ENCODE measurements at places on chromosomes 6 and 20. TPM values are rescaled to one million over a fixed set of nuclear protein-coding genes. Genes with fewer than 3 reads are reported as not detected.

- no peak for DNase-seq
These were observed 905 bp downstream of the PPARD start for GRCh38 chr6:35343092-35343834.

DNA sequence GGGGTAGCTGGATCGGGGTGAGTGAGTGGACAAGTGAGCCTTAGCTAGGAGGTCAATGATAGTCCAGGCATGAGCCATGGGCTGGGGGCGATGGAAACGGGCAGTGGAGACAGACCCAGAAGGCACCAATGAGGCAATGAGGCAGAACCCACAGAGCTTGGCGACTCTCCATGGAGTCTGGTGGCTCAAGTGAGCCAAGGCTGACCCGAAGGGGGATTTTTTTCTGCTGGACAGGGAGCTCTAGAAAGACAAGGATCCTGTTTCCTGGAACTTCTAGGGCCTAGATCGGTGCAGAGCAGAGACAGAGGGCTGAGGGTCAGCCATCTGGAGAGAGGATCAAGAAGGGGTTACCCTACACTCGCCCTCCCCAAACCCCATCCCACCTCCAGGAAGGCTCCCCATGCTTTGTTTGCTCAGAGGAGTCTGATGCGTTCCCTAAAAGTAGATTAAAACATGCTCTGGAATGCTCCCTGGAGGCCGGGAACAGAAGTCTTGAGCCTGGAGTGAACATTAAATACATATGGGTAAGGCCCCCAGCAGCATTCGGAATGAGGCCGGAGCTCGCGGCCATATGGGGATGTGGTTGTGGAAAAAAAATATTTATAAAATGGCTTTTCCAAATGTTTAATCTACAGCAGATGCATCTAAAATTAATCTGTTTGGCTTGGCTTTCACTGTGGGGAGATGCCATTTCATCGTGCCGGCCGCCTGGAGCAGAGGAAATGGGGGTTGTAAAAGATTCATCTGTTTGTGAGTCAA is 237.8 kb upstream of the PMEPA1 start:
- DNase-seq = no peak

- DNase-seq = no peak
These were observed 215.2 kb downstream of the GRIK2 start for GRCh38 chr6:101608703-101609102.

DNA sequence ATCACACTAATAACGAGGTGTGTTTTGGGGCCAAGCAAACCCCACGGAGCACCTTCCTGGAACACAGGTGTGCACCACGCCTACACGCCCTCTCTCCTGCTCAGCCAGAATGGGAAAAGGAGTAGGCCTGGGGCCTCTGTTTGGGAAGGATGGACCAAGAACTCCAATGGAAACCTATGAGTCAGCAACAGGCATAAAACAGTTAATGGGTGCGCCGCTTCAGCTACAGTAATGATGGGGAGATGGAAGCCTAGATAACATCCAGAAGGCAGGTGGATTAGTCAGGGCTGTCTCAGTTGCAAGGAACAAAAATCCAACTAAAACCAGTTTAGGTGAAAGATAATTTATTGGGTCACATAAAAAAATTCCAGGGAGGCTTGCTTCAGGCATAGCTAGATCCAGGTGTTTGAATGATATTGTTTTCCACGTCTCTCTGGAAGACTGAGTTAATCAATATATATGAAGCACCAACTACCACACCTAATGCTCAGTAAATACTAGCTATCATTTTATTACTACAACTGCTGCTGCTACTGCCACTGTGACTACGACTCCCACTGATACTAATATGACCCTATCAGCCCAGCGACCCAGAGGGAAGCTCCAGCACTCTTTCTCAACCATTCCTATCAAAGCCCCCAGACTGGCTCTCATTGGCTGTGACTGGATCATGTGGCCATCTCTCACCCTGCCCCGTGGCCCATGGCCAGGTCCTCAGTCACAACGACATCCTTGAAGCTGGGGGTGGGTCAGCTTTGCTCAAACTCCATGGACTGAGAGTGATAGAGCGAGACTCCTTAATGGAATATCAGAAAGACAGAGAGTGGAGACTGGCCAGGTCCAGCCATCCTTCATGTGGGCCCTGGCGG is 155.2 kb upstream of the PTPN1 start:
- DNase-seq = no peak

- DNase-seq = no peak
These were observed 6.7 kb downstream of the FOXA2 start for GRCh38 chr20:22577515-22578220.

Gene PPP1R14C
- total RNA-seq = 0.38 TPM

GRCh38 chr20:12924126-12924525 is 84.6 kb upstream of the SPTLC3 start:
- no peak for DNase-seq

DNA sequence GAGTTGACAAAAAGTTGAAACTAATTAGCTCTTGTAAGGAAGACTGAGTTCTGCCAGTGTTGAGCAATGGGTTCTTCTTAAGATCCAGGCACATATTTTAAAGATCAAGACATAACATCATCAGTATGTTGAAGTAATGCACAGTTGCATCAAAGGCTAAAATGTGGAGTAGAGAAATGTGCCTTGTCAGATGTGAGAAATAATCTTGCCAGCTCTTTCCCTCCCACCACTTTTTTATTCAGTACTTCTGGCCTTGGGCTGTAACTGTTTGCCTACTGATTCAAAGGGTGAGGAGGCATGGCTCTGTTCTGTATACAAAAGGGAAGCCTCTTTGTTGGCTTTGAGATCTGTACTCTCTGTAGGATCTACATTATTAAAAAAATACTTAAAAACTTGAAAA is 13.1 kb downstream of the PKIB start:
- DNase-seq = no peak

GRCh38 chr6:94362061-94362864 is 942.9 kb upstream of the EPHA7 start:
- no peak for DNase-seq

Gene SMLR1
- total RNA-seq = not detected

DNA sequence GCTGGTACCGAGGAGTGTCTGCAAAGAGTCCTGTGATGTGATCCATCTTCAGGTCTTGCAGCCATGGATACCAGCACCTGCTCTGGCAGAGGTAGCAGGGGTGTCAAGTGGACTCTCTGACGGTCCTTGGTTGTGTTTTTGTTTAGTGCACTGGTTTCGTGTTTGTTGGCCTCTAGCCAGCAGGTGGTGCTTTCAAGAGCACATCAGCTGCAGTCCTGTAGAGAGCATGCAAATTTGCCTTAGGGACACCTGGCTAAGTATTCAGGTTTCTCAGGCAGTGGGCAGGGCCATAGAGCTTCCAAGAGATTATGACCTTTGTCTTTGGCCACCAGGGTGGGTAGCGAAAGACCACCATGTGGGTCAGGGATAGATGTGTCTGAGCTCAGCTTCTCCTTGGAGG is 14.5 kb upstream of the RGS17 start:
- no peak for DNase-seq

DNA sequence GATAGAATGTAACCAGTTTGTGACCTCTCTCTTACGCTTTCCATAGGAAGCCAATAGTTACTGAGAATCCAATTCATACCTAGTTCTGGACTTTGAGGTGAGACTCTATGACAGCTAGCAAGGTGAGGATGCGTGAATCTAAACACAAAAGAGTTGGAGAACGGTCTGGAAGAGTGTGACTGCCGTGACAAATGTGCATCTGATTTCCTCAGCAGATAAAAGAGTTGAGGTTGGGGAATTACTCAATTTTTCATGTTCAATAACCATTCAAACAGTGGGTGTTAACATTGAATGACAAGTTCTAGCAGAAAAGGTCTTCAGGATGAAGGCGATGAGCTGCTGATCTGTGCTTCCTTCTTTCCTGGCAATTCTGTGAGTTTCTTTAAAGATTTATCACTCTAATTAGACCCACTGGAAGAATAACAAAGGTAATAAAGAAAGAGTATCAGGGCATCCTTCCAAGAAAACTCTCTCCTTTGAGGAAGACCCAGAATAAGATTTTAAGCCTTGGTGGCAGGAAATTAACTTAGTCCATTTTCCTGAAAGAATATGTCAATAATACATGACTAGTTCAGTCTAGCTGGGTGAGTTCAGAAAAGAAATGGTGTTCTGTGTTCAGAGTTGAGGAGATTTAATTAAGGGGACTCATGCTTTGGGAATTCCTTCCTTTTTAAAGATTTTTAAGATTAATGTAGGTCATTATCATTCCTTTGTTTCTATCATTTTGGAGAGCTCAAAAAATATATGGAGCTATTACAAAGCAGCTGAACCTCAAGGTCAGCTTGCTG is 24.5 kb downstream of the KIF3B start:
- DNase-seq = no peak

DNA sequence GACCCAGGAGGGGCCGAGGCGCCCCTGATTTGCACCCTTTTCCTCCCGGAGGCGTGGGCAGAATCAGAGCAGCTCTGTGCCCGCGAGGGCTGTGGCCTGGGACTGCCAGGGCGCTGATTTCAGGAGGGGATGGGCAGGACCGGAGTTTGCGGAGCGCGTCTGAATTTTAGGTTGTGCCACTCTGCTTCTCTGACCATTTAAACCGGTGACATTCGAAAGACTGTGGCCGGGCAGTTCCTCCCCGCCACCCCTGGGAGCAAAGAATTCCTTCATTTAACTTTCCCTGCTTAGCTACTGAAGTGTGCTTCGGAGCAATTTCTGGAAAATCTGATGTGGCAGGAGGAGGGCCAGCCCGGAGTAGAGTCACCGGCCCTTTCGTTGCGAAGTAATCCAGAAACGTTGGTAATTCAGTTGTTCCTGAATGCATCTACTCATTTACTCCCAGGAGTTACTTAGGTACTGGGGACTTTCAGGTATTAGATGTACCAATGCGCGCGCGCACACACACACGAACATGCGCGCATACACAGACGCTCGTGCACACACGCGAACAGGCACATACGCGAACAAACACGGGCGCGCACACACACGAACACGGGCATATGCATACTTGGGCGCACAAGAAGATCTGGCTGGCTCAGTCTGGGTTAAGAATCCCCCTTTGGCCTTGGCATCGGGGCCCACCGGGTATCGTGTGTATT is 568 bp downstream of the CCDC170 start:
- no peak for DNase-seq

Gene CYB5R4
- 8.7 TPM for total RNA-seq

DNA sequence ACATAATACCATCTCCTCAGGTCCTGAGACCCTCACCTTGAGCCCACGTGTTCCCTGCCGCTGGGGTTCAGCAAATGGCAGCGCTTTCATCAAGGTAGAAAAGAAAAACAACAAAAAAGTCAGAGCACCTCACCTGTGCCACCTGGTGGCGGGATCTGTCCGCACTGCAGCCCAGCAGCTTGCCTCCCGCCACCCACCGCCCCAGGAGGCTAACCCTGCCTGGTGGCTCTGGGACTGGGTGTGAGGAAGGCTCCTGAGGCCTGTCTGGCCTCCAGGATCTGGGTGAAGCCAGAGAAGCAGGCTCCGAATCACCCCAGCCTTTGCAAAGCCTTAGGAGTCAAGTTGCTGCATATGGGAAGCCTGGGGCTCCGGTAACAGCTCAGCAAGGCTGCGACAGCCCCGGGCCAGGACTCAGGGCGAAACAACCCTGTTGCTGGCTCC is 270.8 kb downstream of the BMP7 start:
- peak; percentile 74 for DNase-seq

DNA sequence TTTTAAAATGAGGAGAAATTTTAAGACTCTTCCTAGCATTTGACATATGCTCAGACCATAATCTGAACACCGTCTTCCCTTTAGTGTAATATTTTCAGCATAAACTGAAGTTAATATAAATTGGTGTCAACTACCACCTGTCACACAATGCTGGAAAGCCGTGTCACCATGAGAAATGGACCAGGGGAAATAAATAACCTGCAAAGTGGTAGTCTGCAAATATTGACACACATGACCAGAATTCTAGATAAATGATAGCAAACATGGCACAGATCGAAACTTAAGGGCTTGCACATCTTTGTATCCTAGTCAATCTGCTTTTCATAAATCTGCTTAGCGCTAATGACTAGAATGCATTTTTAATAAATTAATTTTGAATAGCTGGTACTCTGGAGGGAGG is 191.9 kb downstream of the CD83 start:
- no peak for DNase-seq

GRCh38 chr6:25756382-25757363 is 2.1 kb downstream of the SLC17A4 start:
- no peak for DNase-seq

GRCh38 chr6:160742090-160742489 is 40.0 kb downstream of the PLG start:
- no peak for DNase-seq

Gene PMEPA1
- total RNA-seq = 40.7 TPM
